Naive thymus-derived CD8-positive, alpha-beta T cell (primary cell): ENCODE measurements at places on chromosomes 2 and 18. TPM values are rescaled to one million over a fixed set of nuclear protein-coding genes. Genes with fewer than 3 reads are reported as not detected.
A peak's percentile ranks its signal among the peaks of the same experiment; 100 is the strongest.

VWA3B gene
- total RNA-seq: not detected

SYT4 gene
- total RNA-seq: not detected

GRCh38 chr2:20674309-20674965 lies 7.5 kb downstream of the GDF7 start:
- no peaks in the 10 kb centered on the region for H3K4me1 ChIP-seq
- no peak overlapping the region for H3K27ac ChIP-seq
- no peak overlapping the region for H3K4me3 ChIP-seq
- H3K36me3 ChIP-seq: no peaks in the 10 kb centered on the region
- DNase-seq: no peak

DNA sequence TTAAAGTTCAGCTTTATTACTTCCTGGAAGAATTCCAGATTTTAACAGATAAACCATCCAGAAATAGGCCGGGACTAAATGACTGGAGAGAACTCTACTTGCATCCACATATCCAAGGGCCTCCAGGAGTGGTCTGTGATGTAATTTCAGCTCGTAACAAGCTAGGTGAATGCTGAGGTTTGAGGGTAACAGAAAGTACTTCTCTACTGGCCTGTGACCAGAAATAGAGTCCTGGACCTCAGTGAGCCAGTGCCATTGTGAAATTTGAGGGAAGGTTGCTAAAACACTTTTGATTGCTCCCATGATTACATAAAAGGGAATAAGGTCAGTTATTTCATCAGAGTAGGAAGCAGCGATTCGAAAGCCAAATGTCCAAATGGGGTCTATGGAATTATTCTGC lies 158.1 kb downstream of the DOCK10 start:
- peaks cover 11% of the 10 kb centered on the region for H3K4me1 ChIP-seq
- peaks cover 7% of the 10 kb centered on the region for H3K36me3 ChIP-seq
- no peak overlapping the region for H3K27ac ChIP-seq

GRCh38 chr2:180246268-180246667 lies 239.2 kb upstream of the CWC22 start:
- no peaks in the 10 kb centered on the region for H3K4me1 ChIP-seq
- H3K4me3 ChIP-seq: no peak overlapping the region
- DNase-seq: no peak

- peaks cover 3% of the 10 kb centered on the region for H3K4me1 ChIP-seq
- DNase-seq: no peak
- H3K4me3 ChIP-seq: no peak overlapping the region
Observed at GRCh38 chr2:74221091-74221490, 22.7 kb downstream of the MTHFD2 start.

- peak overlapping the region; percentile 16 for H3K27ac ChIP-seq
- no peak overlapping the region for H3K4me3 ChIP-seq
- peaks cover 16% of the 10 kb centered on the region for H3K36me3 ChIP-seq
- H3K27me3 ChIP-seq: no peaks in the 10 kb centered on the region
Observed at GRCh38 chr2:189679226-189679625, 4.8 kb downstream of the ANKAR start.
